ENCODE measurements at places on chromosomes 13 and 19.

- H3K4me3 ChIP-seq = peak overlapping the region; percentile 95
- peaks cover 22% of the 10 kb centered on the region for H3K36me3 ChIP-seq
- H3K4me1 ChIP-seq = peaks cover 66% of the 10 kb centered on the region
- peak; percentile 75 for DNase-seq
- H3K27me3 ChIP-seq = no peaks in the 10 kb centered on the region
Observed at GRCh38 chr19:18322318-18322758, 538 bp downstream of the LSM4 start.

GRCh38 chr13:66415444-66415843, 814.7 kb downstream of the PCDH9 start:
- DNase-seq = no peak
- H3K27me3 ChIP-seq = no peaks in the 10 kb centered on the region
- H3K27ac ChIP-seq = no peak overlapping the region
- no peaks in the 10 kb centered on the region for H3K4me1 ChIP-seq

GRCh38 chr19:53010494-53010893, 3.2 kb upstream of the ERVV-1 start:
- H3K4me1 ChIP-seq = no peaks in the 10 kb centered on the region
- no peak overlapping the region for H3K4me3 ChIP-seq
- peaks cover 2% of the 10 kb centered on the region for H3K36me3 ChIP-seq
- no peak for DNase-seq
- H3K27ac ChIP-seq = no peak overlapping the region

DNA sequence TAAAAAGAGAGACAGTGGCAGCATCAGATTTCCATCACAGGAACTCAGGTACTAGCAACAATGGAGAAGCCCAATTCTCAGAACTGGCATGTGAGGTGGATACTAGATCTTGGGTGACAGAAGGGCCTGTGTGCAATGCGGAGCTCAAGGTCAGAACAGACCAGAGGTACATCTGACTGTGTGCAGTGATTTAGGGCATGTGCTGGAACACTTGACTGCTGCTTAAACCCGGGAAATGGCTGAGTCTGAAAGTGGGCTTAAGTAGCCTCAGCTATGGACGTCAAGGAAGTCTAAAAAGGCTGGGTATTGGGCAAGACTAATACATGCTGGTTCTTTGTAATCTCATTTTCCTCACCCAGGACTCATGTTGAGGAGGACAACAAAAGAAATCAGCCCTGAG, 182.2 kb downstream of the LACC1 start:
- H3K27ac ChIP-seq = no peak overlapping the region
- peaks cover 42% of the 10 kb centered on the region for H3K27me3 ChIP-seq
- DNase-seq = no peak
- no peaks in the 10 kb centered on the region for H3K36me3 ChIP-seq

GRCh38 chr19:5456130-5456840, 1.1 kb downstream of the ZNRF4 start:
- no peak for DNase-seq
- H3K36me3 ChIP-seq = no peaks in the 10 kb centered on the region
- H3K27me3 ChIP-seq = no peaks in the 10 kb centered on the region
- H3K4me1 ChIP-seq = no peaks in the 10 kb centered on the region
- H3K27ac ChIP-seq = no peak overlapping the region

- no peak overlapping the region for H3K4me3 ChIP-seq
- no peaks in the 10 kb centered on the region for H3K36me3 ChIP-seq
- H3K4me1 ChIP-seq = peaks cover 14% of the 10 kb centered on the region
- DNase-seq = no peak
- H3K27ac ChIP-seq = no peak overlapping the region
Observed at GRCh38 chr13:51959773-51960172, 51.5 kb downstream of the ATP7B start.

Measured in activated T-cell treated with anti-CD3 and anti-CD28 coated beads, Interleukin-2, amount 50 U/mL, for 72 hours (primary cell).